ENCODE measurements at places on chromosomes 13 and 19.

GRCh38 chr19:55080121-55080967, 4.7 kb downstream of the EPS8L1 start:
- DNase-seq = peak; percentile 70

DNA sequence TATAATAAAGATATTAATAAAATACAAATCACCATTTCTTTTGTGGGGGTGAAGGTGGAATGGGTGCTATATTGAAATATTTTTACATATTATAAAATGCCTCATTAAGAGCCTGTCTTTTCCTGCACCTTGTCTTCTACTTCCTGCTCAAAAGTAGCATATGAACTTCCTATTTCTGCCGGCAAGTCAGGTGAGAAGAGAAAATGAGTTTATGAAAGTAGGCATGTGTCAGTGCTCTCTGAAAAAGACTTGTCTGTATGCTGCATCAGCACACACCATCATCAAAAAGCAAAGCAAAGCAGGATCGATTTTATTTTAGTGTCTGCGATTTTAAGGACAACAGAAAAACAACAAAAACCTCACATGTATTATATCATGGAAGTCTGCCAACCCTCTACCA, 114.2 kb downstream of the RAP2A start:
- no peak for DNase-seq

DNA sequence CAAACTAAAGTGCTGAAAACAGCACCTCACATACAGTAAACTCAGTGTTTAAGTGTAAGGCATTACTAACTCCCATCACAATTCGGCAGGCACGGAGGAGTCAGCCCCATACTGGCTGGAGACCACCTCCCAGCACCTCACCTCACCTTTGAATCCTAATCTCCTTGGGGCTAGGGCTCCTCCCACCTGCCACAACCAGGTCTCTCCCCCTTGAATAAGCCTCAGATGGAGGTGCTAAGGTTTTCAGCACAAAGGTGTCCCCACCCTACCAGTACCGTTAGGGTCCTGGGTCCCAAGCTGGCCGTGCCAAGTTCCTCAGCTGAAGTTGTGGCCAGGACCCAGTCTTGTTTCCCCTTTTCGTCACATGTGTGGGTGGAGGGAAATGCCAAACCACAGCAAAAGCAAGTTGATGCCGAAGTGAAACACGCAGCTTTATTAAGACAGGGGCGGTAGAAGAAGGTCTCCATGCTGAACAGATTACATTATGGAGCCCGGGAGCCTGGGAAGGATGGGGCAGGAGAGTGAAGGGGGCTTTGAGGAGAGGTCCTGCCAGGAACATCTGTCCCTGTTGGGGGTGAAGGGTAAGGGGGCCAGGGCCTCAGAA, at the start of gene IGFLR1:
Gene IGFLR1 (minus strand): TSS at position 332 of the 604 bp plus-strand sequence. CDS start 1,272 bp downstream, outside the sequence.
- DNase-seq = no peak

GRCh38 chr13:114196629-114197028, 17.6 kb downstream of the CFAP97D2 start:
- no peak for DNase-seq

GRCh38 chr19:50975766-50976165, 6.4 kb upstream of the KLK6 start:
- DNase-seq = no peak

DNA sequence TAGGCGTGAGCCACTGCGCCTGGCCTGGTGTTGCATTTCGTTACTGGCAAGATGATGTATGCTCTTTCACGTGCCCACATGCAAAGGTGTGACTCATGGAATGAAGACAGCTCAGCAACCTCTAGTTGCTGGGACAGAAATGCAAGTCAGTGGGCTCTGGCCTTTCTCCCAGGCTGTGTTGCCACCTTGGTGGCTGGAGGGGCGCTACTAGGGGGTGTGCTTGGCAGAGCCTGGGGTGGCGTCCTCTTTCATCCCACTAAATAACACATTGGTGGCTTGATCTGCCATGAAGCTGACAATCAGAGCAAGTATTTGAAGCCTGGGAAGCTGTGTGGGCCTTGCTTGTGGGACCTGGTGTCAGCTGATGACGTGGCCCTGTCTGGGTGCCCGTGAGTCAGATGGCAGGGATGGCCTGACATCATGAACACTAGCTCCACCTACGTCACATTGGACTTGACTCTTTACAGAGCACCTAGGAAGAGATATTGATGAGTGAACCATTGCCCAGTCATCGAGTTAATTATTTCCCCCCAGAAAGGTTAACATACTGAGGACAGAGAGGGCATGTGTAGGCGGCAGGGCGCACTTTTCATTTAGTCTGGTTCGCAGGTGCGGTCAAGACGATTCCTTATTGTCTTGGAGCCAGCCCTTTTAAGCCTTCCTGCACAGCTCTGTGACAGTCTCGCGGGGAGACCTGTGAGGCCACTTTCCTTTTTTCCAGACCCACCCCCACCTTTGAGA, 154.2 kb downstream of the TM9SF2 start:
- DNase-seq = no peak

DNA sequence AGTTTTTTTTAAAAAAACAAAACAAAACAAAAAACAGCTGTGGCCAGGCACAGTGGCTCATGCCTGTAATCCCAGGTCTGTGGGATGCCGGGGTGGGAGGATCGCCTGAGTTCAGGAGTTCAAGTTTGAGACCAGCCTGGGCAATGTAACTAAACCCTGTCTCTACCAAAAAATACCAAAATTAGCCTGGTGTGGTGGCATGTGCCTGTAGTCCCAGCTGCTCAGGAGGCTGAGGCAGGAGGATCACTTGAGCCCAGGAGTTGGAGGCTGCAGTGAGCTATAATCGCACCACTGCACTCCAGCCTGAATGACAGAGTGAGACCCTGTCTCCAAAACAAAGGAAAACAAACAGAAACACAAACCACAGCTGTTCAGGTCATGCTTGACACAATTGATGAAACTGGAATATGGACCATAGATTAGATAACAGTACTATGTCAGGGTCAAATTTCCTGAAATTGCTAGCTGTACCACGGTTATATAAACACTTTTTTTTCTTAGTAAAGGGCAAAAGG, 6.9 kb upstream of the ANGPTL4 start:
- DNase-seq = no peak

DNA sequence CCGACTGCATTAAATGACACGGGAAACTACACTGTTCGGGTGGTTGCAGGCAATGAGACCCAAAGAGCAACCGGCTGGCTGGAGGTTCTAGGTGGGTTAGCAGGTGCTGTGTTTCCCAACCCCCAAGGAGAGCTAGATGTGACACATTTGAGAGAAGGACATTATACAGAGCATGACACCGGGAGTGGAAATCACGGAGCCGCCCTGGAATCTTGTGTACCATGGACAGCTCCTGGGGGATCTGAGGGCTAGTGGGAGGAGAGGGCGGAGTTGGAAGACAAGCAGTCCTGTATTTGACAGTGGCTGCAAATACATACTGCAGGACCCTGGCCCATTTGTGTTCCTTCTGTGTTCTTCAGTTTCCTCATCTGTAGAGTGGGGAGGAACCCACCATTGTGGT, 2.3 kb downstream of the CEACAM18 start:
- no peak for DNase-seq

DNA sequence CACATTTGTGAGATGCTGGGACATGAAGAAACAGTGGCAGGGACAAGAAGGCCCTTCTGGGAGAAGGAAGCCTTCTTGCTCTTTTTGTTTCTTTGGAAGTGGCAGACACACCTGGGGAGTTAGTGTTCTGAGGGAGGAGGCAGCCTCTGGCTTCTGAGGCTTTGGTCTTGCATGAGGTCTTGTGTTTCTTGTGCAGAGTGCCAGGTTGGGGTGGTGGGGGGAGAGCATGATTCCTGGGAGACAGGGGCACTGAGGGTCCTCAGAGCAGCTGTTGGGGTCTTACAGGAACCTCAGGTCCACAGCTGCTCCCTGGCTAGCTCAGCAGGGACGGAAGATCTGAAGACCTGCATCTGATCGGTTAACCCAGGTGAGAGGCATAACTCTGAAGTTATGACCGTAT, 167.5 kb upstream of the ZNF536 start:
- no peak for DNase-seq

GRCh38 chr13:43058318-43058674, 34.9 kb downstream of the DNAJC15 start:
- no peak for DNase-seq

DNA sequence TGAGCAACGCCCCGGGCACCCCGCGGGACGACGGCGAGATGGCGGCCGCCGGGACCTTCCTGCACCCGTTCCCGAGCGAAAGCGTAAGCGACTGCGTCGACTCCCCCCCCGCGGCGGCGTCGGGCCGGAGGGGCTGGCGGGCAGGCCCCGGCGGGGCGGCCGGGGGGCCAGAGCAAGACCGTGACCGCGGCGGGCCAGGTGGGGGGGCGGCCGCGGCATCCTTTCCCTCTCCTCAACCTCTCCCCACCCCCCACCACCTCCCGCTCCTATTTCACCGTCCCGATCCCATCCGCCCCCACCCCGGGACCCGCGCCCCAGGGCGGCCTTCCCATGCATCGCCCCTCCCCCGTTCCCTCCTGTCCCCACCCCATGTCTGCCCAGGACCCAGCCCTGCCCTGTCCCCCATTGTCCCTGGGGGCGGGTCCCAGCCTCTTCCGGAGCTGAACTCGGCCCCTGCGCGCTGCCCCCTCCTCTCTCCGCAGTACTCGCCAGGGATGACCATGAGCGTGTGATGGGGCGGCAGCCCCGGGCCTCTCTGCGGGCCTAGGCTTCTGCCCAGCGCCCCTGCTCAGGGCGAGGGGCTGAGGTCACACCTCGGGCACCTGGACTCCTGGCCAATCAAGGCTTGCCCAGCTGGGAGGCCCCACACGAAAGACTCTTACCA, 4.1 kb downstream of the ISYNA1 start:
- DNase-seq = no peak

- no peak for DNase-seq
These were observed 450.0 kb downstream of the KLF5 start for GRCh38 chr13:73508841-73509240.

- no peak for DNase-seq
These were observed 6.4 kb upstream of the EPHX3 start for GRCh38 chr19:15238639-15239155.

DNA sequence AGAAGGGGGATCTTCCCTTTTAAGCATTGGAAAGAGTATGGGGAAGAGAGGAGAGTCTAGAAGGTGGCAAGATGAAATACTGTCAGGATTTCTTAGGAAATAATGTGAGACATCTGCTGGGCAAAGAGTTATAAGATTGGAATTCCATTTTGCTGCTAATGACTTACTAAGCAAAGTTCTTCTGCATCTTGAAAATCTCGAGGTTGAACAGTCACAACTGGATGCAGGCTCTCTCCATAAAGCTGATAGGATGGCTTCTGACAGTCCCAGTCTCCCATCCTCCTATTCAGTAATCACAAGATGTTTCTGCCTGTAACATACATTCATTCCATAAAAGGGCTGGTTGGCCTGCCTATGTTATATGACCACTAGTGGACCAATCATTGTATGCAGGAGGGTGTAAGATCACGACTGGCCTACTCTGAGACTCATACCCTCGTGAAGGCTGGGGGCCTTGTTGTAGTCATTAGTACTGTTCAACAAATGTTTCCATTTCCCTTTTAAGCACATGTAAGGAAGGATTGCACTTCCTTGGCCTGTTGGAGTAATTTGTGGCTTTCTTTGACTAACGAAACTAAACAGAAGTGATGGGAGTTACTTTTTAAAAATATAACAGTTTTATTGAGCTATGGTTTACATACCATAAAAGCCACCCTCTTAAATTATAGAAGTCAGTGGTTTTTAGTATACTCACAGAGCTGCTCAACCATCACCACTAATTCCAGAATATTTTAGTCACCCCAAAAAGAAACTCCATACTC, 45.0 kb upstream of the TDRD3 start:
- DNase-seq = no peak

- no peak for DNase-seq
These were observed 9.0 kb downstream of the TNFSF14 start for GRCh38 chr19:6660930-6661329.

DNA sequence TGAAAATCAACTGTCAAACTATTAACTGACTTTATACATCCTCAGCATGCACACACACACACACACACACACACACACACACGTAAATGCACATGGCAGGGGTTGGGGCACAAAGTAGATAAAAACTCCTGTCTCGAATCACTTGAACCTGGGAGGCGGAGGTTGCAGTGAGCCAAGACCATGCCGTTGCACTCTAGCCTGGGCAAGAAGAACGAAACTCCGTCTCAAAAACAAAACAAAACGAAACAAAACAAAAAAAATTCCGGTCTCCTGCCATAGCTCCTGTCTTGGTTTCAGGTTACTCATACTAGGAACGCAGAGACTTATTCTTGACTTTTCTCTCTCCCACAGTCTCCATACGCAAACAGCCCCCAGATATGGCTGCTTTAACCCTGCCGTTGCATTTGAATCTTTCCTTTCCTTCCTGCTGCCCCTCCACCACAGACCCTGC, 148.9 kb downstream of the SHISA2 start:
- DNase-seq = no peak

- DNase-seq = no peak
These were observed 689.3 kb downstream of the UQCRFS1 start for GRCh38 chr19:28523619-28524018.

DNA sequence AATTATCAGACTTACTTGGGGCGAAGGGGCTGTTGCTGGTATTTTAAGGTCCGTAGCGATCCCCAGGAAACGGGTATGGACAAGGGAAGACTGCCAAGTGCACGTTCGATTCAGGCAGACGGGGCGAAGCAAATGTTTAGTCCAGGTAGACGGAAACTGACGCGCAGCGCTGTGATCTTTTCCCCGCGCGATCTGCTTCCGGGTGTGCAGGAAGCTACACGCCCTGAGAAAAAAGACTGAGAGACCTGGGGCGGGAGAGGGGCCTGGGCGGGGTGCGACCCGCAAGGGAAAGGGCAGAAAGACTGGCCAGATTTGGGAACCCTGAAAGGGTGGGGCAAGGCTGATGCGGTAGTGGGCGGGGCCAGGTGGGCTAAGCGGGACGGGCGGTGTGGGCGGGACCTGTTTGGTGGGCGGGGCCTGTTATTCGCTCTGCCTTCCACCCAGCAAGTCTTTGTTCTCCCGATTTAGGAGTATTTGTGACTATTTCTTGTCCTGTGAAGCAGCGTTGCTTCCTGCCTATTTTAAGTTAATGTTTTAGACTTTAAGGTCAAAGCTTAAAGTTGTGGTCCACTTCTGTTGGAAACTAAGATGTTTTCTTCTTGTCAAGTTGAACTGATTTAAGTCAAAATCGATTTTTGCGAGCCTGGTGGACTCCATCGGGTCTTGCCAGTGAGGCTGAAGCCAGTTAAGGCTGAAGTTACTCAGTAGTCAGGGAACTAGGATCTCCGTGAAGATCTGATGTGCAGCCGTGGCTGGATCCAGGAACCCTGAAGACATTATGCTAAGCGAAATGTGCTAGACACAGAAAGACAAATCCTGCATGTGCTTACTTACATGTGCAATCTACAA, at the start of gene ZNF836:
Gene ZNF836 (minus strand): TSS at position 301 of the 849 bp plus-strand sequence. CDS start 3,549 bp downstream, outside the sequence.
- peak; percentile 23 for DNase-seq

DNA sequence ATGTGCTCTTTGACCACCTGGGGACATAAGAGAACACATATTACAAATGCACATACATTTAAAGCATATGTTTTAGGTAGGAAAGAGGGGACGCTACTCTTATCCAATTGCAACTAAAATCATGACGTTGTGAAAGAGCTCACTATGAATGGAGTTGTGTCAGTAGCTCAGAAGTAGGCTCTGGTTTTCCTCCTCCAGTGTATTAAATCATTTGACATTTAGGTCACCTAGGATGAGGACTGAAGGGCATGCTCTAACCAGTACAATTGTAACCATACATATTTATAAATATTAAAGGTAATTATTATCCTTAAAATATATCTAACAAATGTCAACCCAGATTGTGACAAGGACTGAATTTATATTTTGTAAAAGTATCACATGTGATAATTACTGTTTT, 389.0 kb downstream of the KLF12 start:
- no peak for DNase-seq

- DNase-seq = no peak
These were observed 72.9 kb upstream of the FARP1 start for GRCh38 chr13:98069985-98070384.

GRCh38 chr19:3387645-3388589, 21.5 kb downstream of the NFIC start:
- DNase-seq = no peak

- DNase-seq = no peak
These were observed 671 bp upstream of the SLC46A3 start for GRCh38 chr13:28719227-28720055.

Measured in NCI-H1048 (cell line).